ENCODE measurements at places on chromosomes 3 and 15.

GRCh38 chr3:177045767-177046166 lies 151.5 kb downstream of the TBL1XR1 start:
- no peak for DNase-seq

GRCh38 chr15:59176653-59177316 lies 29.9 kb upstream of the LDHAL6B start:
- peak; percentile 70 for DNase-seq

- DNase-seq = peak; percentile 3
Observed at GRCh38 chr15:87846746-87847145, 409.8 kb downstream of the NTRK3 start.

DNA sequence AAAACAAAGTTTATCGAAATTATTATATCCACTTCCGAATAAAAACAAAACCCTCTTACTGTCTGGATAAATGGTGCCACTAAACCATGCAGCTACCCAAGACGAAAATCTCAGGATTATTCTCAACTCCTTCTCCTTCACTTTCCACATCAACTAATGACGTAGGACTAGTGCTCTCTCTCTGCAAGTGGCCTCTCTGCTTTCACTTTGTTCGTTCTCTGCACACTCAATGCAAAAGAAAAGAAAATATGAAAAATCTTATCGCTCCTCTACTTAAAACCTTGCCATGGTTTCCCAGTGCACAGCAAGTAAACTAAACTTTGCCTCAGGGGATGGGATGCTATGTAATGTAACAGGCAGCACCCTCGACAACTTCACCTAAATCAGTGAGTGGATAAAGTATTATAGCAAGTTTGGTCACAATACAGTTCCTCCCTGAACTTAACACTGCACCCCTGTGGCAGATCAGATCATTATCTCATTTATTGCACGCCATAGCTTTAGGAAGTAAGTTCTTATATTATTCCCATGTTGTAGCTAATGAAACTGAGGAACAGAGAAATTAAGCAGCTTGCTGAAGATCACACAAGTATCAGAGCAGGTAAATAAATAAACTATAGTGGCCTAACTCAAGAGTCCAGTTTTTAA lies 262.7 kb upstream of the GADL1 start:
- no peak for DNase-seq

DNA sequence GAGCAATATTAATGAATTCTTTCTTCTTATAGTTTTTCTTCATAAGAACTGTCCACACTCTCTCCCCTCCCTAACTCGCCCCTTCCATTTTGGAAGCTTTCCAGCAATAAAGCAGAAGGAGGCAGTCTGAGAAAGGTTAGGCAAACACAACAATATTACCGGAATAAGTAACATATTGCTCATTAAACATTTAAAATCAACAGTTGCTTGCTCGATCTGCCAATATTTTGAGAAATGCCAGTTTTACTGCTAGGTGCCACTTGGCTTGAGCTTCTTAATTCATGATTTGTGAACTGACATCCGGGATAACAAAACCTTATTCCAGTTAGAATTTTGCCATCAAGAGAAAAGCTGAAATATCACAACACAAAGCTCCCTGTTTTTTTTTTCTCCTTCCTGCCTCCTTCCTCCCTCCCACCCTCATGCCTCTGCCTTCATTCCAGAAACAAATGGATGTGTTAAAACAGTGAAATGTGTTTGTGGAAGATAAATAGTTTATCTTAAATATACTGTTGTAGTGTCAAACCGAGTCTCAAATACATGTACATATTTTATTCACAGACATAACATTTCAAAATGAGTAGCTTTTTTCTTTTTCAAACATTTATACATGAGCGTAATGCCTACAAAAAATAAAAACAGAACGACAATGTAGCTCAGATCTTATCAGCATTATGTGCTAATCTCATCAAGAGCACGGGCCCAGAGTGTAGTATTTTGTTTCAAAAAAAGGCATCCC lies 253.7 kb downstream of the GAP43 start:
- DNase-seq = no peak

DNA sequence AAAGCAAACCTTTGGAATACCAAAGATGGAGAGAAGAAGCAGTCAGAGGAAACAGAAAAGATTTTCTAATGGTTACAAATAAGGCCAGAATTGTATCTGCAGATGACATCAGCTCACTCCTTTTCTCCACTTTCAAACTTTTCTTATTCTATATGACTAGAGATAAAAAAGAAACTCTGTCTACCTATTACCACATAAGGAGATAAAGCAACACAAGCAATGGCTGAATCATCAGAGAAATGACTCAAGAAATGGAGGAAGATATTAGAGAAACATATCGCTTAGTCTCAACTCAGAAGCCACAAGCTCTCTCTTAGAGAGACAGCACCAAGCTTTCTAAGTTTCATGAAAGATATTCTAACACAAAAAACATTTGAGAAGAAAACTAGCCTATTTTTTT lies 784.0 kb downstream of the ZPLD1 start:
- DNase-seq = peak; percentile 14

GRCh38 chr15:38048001-38048455 lies 113.6 kb downstream of the TMCO5A start:
- DNase-seq = no peak

DNA sequence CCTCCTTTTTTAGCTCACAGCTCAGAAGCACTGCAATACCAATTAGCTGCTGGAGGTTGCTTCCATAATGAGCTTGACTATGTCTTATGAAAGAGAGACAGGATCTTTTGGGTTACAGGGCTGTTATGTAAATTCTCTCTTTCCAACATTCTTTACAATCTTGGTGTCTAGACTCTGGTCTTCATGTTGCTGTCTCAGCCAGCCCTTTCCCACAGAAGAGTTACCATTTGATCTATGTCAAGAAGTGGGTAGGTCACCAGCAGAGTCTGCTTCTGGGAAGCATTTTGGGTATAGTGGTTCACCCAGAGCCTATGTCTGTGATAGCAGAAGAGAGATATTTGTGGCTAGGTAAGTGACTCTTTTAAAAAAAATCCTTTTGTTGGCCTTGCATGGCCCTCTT lies 234.5 kb downstream of the SATB1 start:
- peak; percentile 22 for DNase-seq

GRCh38 chr15:100735129-100736053 lies 133.0 kb downstream of the ASB7 start:
- DNase-seq = no peak

DNA sequence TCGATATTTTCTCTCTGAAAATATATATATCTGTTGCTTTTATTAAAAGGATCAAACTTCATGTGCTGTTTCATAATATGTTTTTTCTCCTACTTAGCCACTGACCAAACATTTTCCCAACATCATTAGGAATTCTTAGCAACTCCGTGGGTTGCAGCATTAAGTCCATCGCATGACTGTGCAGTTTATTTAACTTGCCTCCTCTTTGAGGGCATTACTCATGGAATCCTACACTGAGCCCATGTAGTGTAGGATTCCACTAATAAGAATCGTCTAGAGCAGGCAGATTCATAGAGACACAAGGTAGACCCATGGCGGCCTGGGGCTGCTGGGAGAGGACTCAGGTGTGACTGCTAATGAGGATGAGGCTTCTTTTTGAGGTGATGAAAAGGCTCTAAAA lies 49.3 kb downstream of the CMTM6 start:
- peak; percentile 59 for DNase-seq

- DNase-seq = peak; percentile 41
Observed at GRCh38 chr3:9111866-9112265, 137.6 kb downstream of the SRGAP3 start.

DNA sequence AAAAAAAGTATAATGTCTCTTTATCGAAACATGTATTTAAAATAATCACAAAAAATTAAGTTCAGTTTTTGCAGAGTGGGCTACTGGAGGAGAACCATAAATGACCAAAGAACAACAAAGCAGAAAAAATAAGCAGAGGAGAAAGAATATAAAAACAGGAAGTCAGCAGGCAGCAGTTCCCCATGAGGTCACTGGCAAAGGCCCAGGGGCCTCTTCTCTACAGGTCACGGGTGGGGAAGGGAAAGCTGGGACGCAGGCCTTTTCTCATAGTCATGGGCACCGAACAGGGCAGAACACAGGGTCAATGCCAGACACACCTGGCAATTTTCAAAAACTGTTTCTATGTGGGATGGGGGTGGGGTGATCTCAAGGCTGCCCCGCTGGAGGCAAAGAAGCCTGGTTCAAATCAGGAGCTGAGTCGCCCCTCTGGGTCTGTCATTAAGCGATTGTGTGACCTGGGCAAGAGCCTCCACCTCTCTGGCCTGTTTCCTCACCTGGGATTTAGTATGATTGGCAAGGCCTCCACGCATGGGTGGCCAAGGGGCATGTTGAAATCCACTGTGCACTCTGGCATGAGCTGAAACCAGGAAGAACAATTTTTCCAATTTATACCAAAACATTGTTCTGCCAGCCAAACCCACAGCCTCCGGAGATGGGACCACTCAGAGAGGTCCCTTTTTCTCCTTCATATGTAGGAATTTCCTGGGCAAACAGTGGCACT lies 43.8 kb upstream of the UACA start:
- DNase-seq = no peak

DNA sequence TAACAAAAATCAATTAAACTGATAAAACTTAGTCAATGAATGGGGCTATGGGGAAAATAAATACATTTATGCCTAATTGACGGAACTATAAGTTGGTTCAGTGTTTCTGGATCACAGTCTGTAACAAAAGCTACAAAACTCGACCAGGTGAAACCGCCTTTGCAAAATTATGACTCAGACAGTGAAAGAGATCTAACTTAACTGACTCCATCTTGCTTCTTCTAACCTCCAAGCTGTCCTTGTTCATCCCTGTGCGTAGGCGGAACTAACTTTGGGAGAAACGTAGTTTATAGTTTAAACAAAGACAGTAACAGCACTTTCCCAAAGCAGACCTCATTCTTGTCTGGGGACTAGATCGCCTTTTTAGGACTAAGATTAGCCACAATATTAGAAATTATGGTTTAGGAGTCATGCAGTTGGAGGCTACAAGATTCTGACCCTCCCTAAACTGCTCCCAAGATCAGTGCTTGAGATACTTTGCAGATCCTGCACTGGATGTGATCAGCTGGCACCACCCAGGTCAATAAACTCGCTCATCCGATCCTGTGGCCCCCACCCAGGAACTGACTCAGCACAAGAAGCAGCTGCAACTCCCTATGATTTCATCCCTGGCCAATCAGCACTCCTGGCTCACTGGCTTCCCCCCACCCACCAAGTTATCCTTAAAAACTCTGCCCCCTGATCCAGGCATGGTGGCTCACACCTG lies 7.2 kb upstream of the MFGE8 start:
- peak; percentile 71 for DNase-seq

- DNase-seq = no peak
Observed at GRCh38 chr15:67358812-67359211, 104.2 kb downstream of the IQCH start.

- DNase-seq = no peak
Observed at GRCh38 chr15:42182328-42182886, 25.7 kb downstream of the VPS39 start.

DNA sequence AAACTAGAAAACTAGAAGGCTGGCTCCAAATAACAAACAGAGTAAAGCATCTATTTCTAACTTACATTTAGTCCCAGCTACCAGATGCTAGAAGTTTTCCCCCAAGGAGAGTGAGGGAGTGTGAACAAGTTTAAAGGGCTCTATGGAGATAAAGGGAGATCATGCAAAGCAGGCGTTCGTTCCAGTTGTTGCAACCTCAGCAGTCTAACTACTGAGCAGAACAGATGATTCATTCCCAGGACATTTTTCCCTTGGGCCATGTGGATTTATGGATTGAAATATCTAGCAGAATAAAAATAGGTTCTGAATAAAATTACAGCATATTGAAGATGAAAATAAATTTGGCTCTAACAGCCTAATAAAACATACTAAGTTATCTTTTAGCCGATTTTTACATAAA lies 154.8 kb upstream of the TTC14 start:
- peak; percentile 44 for DNase-seq

- DNase-seq = no peak
Observed at GRCh38 chr15:98884894-98885293, 122.7 kb downstream of the PGPEP1L start.
